Astrocyte of the spinal cord (primary cell): ENCODE measurements at places on chromosomes 6 and 20.
A peak's percentile ranks its signal among the peaks of the same experiment; 100 is the strongest.

DNA sequence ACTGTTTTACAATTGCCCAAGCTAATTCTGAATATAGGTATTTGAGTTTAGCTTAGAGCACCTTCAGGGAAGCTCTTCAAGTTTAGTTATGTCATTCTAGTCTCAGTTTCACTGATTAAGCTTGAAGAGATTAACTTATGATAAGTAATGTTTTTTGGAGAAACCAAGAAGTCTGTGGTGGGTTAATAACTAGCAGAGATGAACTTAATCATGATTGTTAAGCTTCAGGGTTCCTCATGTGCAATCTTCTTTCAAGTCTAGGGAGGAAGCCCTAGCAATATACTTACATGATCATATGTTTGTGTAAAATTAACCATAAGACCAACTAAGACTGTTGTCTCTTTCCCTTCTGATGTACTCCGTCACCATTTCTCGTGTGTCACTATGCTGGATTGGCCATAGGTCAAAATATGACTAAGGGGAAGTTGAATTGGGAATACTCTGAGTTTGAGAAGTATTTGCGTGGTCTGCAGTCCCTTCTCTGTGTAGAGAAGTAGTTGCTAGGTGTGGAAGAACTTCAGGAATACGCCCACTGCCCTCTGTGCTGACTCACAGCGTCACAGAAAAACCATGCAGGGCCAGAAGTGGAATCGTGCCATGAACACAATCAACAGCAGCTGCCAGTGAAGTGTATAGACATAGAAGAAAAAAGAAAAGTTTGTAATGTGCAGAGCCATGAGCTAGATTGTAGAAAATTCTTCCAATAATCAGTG, 88.3 kb downstream of the SH3BGRL2 start:
- peak; percentile 63 for DNase-seq

GRCh38 chr6:170450916-170451761, 102.0 kb downstream of the PSMB1 start:
- no peak for DNase-seq

- DNase-seq = no peak
Observed at GRCh38 chr6:45505470-45505869, 127.7 kb upstream of the SUPT3H start.

DNA sequence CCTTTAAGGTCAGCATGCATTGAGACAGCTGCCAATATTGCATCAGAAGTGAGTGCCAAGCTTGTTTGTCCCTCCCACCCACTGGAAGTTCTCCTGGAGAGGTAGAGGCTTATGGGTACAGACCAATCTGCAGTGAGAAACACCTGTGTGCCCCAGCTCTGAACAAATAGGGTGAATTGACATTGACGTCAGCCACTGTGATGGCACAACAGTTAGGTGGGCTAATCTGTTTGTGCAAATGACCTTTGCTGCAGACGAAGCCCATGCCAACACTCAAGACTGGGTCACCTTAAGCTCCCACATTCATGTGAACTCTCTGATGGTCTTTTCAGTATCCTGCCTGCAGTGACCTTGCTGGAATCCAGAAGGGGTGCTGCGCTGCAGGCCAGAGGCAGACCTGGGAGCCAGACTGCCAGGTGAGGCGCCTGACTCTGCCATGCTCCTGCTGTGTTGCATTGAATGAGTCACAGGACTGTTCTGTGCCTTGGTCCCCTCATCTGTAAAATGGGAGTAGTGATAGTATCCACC, 99.9 kb downstream of the ALDH8A1 start:
- no peak for DNase-seq

DNA sequence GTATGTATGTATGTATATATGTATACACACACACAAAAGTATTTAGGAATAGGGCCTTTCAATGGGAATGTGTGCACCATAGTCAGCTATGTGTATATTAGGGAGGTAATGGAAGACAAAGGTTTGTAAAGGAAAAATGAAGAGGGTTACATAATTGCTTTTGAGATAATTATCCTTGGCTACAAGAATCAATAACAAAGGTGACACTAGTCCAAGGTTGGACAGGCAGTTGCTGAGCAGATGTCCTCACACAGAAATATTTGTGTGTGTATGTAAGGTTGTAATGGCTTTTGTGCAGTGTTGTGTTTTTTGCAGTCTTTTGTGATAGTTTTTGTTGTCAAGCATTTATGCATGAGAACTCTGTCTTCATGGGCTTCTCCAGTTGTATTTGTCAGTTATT, 157.9 kb upstream of the MARCKS start:
- no peak for DNase-seq

DNA sequence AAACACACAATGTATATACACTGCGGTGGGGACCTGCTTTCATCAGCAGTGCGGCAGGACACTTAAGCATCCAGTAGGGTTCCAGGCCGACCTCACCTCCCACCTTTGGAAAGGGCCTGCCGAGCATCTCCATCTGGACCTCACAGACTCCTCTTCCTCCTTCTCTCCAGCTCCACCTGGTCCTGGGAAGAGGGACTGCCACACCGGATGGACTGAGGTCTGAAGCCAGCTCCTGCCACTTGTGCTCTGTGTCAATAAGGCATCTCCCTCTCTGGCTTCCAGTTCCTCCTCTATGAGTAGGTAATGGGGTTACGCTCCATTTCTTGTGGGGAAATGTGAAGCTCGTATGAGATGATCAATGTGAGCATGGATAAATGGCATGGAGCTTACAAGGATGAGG, 19.1 kb upstream of the NNAT start:
- DNase-seq = no peak

DNA sequence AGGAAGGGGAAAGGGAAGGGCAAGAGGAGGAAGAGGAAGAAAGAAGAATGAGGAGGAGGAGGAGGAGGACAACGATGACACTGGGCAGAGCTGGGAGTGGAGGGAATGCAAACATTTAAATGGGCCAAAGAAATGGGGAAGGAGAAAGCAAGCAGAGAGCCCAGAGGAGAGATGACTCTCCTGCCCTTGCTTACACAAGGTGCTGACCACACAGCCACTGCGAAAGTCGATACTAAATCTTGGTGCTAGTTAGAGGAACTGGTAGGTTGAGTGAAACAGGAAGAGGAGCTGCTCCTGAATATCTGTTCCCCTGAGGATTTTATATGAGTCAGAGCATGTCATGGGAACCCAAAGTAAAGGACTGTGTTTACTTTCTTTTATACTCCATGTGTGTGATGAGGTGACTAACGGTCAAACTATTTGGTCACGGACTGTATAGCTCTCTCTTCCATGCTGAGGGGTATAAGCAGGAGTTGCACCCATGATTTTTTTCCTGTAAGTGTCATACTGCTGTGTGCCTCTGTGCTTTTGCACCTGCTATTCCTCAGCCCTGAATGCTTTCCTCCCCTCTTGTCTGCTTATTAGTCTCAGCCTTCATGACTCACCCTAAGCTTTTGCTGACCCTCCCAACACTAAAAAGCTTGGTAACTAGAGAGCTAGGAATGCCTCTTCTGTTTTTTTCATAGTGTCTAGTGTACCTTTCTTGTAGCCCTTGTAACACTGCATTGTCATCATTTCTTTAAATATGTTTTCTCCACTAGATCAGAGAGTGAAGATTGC, 9.5 kb upstream of the PAQR8 start:
- peak; percentile 92 for DNase-seq

DNA sequence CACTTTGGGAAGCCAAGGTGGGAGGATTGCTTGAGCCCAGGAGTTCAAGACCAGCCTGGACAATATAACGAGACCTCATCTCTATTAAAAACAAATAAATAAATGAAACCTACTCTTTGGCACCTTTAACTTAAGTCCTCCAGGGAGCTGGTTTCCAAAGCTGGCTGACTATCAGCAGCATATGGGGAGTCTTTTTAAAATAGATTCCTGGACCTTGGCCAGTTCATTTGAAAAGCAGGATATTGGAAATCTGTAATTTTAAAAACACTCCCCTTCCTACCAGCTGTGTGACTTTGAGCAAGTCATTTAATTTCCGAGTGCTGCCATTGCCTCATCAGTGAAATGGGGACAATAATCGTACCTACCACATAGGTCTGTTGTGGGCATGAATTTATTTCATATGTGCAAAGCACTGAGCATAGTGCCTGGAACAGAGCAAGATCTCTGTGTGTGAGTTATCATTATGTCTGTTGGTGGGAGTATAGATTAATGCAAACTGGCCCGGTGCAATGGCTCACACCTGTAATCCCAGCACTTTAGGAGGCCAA, 40.9 kb upstream of the PTPN1 start:
- DNase-seq = no peak

GRCh38 chr6:17684134-17684533, 22.6 kb downstream of the NUP153 start:
- DNase-seq = no peak

GRCh38 chr20:37741055-37741454, 47.2 kb downstream of the CTNNBL1 start:
- DNase-seq = peak; percentile 46

DNA sequence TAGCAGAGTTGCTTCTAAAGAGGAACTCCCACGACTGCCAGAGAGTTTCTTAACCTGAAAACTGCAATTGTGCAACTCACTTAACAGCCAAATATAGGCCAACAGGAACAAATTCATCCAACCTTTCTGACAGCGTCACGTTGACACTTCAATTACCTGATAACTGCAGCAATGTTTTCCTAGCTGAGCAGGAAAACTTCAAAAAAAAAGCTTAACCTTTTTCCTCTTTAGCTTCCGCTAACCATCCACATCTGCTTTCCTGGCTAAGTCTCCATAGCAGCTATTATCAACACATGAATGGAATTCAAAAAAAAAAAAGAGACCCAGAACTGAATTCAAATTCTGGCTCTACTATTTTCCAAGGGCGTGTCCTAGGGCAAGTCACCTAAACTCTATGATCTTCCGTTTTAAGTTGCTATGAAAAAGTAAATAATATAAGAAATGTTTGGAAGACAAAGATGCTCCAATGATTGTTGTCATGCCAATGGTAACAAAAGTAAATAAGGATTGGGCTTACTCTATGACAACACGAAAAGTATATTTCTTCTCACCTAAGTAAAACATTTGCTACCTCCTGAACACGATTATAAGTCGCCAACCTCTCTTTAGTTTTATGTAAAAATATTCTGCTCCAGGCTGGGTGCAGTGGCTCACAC, 524.6 kb upstream of the JARID2 start:
- DNase-seq = no peak

GRCh38 chr20:49216991-49217578, 2.1 kb upstream of the DDX27 start:
- peak; percentile 89 for DNase-seq

DNA sequence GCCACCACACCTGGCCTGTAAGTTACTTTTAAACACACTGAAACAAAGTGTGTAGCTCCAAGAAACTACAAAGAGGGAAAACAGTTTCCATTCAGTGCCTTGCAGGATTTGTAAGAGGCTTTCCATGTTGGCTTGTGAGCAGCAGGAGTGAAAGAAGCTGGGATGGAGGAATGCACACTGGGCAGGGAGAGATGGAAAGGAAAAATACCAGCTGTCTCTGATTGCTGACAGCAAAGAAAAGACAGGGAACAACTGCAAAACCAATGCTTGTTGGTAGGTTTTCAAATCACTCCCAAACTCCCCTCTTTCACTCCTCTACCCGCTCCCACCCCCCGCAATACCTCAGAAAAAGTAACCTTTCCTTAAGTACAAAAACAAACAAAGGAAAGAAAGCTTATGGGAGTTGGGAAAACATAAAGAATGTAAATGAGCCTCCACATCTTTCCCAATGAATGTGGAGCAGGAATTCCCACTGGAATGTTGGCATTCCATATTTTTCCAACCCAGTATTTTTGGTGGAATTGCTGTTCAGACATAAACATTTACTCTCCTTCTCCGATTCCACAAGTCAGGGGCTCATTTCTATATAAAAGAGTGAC, 166.1 kb downstream of the THBS2 start:
- DNase-seq = no peak

- no peak for DNase-seq
Observed at GRCh38 chr20:61503106-61503505, 251.0 kb downstream of the CDH4 start.

DNA sequence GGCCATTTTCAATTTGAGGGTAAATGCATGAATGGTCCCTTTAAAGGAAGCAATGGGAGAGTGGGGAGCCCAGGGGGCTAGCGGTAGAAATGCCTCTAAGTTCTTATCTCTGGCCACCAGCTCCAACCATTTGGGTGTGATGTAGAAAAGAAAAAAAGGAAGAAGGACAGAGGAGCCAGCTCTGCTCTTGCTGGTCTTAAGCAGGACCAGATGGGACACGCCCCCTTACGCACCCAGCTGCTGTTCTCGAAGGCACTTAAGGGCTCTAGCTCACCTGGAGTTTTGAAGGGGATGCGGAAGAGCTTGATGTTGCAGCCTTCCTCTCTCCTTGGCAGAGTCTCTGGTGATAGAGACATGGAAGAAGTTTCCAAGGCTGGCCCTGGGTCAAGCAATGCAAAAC, 59.5 kb upstream of the RNF144B start:
- no peak for DNase-seq

DNA sequence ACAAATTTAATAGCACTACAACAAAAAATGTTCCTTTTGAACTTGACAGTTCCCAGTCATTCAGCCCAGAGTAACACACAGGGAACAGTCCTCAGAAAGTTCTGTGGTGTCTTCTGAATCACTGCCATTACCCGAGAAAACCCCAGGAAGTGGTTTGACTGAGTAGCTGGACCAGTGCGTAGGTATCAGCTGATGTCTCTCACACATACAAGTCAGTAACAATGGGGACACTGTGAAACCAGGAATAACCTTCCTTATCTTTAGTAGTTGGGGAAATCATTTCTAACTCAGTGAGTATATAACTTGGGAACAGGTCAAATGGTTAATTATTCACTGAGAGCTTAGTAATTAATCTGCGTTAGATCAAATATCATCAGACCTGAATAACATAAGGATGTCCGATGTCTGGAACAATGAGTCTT, 73.1 kb downstream of the HIVEP2 start:
- peak; percentile 96 for DNase-seq
